ENCODE measurements at places on chromosomes 6 and 20.

- DNase-seq = no peak
Measured at GRCh38 chr20:15739035-15739434, 834.2 kb downstream of the KIF16B start.

- DNase-seq = no peak
Measured at GRCh38 chr20:40361916-40362315, 327.1 kb downstream of the MAFB start.

DNA sequence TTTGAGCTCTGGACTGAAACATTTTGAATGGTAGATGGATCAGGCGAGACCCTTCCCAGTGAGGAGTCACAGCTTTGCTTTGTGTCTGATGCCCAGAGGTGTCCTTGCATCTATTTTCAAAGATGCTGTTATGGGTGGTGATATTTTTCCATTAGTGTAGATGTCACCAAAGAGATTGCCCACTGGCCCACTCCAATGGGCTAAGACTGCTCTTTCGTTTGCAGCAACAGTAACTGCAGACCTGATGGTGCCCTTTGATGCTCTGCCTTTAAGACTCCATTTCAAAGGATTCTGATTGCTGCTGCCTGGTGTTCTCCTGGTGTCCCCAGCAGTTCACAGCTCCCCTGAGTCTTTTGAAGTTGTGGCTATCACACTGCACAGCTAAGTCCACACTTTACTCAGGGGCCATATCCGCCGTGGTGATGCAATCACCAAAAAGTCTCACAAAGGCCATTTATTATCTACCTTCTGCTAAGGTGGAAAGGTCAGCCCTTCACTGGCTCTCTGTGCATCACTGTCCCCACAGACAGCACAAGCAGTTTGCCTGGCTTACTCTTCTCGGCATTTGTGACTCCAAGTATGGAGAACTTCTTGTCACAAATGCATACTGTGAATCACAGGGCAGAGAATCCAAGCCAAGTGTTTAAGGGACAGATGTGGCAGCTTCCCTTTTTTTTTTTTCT lies 56.4 kb downstream of the NOX3 start:
- no peak for DNase-seq

DNA sequence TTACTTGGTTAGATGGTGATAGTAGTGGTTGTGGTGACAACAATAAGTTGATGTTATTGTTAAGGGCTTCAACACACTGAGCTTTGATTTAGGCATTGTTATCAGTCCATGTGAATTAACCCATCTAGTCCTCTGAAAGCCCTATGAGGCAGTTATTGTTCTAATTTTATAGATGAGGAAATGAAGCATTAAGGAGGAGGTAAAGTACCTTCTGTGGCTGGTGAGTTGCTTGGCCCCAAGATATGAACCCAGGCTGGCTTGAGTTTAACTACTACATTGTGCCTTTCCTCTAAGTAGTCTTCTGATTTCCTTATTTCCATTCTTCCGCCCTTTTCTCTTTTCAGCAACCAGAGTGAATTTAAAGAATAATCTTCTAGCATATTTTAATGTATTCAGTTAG lies 81.7 kb downstream of the QKI start:
- no peak for DNase-seq

GRCh38 chr20:22312744-22313346 lies 271.5 kb downstream of the FOXA2 start:
- peak; percentile 8 for DNase-seq

DNA sequence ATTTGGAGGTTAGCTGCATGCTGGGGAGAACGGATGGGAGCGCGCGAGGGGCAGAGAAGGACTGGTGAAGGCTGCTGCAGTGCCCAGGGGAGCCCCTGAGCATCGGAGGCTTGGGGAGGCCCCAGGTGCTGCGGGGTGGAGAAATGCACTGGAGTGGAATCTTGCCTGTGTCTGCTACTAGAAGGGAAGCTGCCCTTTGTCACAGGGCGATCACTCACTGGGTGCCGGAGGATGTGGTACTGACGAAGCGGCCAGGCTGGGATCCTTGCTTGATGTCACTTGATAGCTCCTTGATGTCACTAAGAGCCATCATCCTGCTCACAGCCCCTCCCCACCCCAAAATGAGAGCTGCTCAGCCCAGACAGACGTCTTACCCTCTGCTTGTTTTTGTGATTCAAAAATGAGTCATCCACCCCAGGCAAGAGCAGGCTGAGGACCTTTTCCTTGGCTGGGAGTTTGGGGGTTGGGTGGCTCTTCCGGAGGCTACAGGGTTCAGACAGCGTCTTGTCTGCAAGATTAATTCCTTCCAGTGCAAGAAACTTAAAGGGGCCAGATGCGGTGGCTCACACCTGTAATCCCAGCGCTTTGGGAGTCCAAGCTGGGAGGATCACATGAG lies 62.6 kb upstream of the PMEPA1 start:
- peak; percentile 94 for DNase-seq

DNA sequence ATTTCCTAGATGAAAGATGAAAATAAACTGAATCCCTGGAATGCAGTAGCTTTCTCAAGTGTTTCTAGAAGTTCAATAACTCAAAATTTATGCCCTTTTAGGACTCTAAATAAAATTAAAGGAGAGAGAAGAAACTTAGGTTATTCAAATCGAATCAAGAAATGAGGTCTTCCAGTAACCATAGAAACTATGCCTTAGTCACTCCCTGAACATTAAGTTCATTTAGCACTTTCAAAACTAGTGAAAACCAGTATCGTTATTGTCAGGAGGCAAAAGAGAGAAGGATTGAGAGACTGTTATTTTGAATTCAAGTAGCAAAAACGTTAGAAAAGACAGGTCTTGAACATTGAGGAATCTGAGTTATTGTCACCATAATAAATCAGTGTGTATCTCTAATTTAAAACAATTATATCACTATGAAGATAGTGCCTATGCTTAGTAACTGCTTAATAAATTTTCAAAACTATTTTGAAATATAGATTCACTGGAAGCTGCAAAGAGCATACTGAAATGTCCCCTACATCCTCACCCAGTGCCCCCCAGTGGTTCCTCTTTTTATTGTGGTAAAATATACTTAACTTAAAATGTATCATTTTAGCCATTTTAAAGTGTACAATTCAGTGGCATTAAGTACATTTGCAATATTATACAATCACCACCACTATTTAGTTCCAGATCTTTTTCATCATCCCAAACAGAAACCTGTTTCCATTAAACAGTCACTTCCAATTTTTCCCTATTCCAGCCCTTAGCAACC lies 4.6 kb downstream of the RPP21 start:
- DNase-seq = no peak

GRCh38 chr6:35477551-35478179 lies 9.5 kb downstream of the RPL10A start:
- no peak for DNase-seq

DNA sequence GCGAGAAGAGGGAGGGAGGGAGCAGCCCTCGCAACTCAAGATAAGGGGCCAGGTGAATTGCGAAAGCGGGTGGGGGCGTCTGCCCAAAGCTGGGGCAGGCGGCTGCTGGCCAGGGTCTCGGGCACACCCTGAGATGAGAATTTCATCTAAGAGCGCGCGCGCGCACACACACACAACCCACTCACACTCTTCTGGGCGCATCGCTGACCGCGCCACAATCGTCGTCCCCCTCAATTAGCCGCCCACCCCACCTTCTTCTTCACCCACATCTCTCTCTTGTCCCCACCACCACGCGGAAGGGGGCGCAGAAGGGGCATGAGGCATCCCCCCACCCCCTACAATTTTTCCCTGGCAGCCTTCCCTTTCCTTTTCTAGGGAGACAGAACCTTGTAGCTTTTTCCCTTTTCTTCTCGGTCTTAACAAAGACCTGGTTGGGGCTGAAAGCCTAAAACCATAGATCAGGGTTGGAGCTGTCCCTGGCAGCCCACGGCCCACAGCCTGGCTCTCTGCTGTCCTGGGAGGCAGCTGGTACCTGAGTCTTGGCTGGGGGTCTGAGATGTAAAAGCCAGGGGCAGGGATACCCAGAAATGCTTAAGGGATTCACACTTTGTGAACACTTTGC lies 737 bp upstream of the PTPRT start:
- no peak for DNase-seq

DNA sequence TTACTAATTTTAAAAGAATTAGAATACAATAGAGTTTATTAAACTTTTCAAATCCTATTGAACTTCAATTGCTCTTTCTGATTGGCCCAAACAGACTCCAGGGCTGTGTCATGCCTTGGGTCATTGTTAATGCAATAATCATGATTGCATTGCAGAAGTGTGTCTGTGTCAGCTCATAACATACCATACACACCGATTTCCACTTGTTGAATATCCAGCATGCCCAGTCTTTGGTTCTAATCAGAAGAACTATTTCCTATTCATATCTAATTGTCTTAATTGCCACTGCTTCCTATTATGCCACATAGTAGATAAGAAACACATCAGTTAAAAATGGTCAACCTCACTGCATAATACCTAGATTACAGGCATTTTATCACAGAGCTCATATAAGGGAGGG lies 106.1 kb upstream of the JAG1 start:
- no peak for DNase-seq

- no peak for DNase-seq
Measured at GRCh38 chr20:45253261-45253660, 1.1 kb downstream of the SLPI start.

DNA sequence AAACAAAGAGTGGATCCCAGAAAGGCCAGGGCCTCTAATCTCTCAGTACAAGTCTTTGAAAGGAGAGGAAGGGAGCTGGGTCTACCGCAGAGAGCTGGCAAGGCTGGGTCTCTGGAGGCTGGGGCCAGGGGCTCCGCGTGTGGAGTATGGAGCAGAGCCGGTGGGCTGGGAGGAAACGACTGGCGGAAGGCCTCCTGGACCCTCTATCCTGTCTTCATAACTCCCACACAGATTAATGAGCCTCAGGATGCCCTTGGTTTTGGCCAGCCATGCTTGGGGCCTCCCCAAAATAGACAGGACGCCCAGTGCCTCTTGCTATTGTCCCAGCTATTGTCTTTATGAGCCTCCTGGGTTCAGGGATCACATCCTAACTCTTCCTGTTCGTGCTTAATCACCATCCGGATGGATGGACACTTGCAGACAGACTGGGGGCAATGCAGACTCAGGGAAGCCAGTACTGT lies 306.4 kb downstream of the DHX35 start:
- DNase-seq = no peak

GRCh38 chr6:63492476-63492875 lies 79.8 kb upstream of the LOC128125822 start:
- DNase-seq = no peak

- no peak for DNase-seq
Measured at GRCh38 chr20:32316667-32317066, 39.2 kb downstream of the KIF3B start.

- DNase-seq = no peak
Measured at GRCh38 chr6:5206920-5207561, 53.7 kb downstream of the LYRM4 start.

- DNase-seq = no peak
Measured at GRCh38 chr6:137712587-137712986, 154.5 kb upstream of the TNFAIP3 start.

DNA sequence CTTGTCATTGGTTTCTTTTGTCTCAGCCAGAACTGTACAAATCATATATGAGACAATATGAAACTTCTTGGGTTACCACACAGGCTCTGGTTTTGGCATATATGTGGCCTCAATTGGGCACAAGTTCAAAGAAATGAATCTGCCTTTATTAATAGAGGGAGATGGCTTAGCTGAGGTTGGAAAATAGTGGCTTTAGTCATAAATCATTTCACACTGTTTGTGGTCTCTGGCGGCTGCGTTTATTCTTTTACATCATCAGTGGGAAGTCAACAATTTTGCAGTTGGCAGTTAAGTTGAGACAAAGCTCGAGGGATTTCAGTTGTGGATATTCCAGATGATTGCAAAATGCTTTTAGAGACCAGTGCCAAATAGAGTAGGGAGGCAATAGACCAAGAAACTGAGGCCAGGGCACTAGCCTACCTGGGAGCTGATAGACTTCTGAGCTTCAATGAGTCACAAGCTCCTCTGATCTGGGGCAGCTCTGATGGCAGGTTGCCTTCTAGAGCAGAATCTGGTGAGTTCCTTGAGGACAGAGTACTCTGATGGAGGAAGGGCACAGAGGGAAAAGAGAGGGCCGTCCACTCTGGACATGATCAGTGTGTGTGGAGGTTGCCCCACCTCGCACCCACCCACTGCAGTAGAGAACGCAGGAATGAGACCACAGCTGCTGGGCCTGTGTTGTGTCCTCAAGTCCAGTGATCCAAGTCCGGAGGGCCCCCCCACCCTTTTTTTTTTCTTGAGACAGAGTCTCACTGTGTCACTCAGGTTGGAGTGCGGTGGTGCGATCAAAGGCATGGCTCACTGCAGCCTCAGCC lies 73.5 kb downstream of the ARMC2 start:
- DNase-seq = no peak

DNA sequence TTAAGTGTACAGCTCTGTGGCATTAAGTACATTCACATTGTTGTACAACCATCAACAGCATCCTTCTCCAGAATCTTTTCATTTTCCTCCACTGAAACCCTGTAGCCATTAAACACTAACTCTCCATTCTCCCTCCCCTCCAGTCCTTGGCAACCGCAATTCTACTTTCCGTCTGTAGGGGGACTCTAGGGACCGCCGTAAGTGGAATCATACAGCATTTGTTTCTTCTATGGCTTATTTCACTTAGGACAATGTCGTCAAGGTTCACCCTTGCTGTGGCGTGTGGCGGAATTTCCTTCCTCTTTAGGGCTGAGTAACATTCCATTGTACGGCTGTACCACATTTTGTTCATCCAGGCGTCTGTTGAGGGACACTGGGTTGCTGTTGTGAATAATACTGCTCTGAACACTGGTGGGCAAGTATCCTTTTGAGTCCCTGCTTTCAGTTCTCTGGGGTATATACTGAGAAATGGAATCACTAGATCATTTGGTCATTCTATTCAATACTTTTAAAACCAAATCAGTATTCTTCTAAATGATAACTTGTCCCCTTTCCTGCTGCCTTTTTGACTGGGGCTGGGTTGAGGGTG lies 50.7 kb downstream of the PPP1R3G start:
- no peak for DNase-seq

- no peak for DNase-seq
Measured at GRCh38 chr6:26158076-26158580, 70.9 kb downstream of the HFE start.

GRCh38 chr6:5457041-5457440 lies 195.7 kb downstream of the FARS2 start:
- no peak for DNase-seq

GRCh38 chr6:110053395-110054240 lies 75.5 kb downstream of the GPR6 start:
- DNase-seq = peak; percentile 28

DNA sequence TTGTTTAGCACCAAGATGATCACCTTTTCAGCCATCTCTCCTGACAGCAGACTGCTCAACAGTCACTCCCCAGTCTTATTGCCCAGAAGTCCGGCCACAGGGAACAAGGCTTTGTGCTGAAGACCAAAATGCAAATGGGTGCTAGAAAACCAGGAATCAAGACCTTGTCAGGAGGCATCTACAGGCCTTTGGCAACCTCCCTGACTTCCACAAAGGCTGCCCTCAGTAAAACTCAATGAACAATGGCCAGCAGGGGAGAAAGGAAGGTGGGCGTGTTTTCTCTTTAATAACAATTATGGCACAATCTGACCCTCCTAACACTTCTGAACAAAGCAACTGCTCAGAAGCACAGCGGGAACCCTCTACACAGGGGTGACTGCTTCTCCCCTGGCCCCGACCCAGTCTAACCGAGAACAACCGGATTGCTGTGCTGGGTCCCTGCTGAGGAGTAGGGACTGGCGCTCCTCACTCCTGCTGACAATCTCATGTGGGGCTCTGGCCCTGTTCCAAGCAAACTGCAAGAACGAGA lies 41.6 kb downstream of the PLCG1 start:
- DNase-seq = no peak

All from Panc1 (cell line).